Hematopoietic multipotent progenitor cell treated with erythropoietin and hydrocortisone succinate and interleukin-3 and kit ligand, for 6 days (in vitro differentiated cells): ENCODE measurements at places on chromosomes 13 and 19.

DNA sequence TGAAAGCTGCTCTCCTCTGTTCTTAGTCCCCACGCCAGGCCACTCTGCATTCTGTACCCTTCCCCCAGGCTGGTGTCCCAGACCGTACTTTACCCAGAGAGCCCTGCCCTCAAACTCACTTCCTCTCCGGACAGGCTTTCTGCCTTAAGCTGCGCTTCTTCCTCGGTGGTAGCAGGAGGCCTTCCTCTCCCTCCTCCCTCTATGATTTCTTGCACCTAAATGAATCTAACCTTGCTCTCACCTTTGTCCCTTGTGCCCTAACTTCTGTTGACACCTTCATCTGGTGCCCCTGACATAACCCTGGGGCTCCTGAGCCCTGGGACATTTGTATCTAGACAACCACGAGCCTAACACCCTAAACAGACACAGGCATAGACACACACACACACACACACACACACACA is 29.6 kb upstream of the CEACAM21 start:
- peak; percentile 59 for DNase-seq

DNA sequence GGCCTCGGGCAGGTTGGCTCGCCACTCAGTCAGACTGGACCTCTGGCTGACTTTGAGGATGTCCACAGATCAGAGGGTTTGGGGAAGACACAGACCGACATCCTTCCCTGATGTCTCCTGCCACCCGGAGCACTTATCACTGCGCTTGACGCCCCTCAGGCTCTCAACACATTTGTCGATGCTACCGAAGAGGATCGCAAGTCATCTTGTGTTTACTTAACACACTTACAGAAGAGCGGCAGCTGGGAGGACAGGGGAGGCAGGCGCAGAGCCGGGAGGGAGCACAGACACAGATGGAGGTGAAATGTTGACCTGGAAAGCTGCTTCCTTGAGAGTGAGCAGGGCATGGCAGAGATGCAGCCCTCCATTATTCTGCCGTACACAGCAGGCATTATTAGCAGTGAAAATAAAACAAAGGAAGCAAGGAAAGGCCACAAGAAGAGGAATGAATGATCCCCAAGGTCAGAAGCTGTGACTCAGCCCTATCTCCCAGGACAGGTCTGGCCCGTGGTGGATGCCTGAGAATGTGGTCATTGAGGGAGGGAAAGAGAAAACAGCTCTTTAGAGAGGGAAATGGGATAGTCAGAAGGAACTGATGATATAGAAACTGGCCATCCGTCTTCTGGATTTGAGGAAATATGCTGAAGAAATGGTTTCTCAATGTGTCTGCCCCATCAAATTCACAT is 549.5 kb upstream of the ARGLU1 start:
- no peak for DNase-seq

GRCh38 chr19:40921005-40921897 is 39.2 kb upstream of the CYP2A7 start:
- no peak for DNase-seq

DNA sequence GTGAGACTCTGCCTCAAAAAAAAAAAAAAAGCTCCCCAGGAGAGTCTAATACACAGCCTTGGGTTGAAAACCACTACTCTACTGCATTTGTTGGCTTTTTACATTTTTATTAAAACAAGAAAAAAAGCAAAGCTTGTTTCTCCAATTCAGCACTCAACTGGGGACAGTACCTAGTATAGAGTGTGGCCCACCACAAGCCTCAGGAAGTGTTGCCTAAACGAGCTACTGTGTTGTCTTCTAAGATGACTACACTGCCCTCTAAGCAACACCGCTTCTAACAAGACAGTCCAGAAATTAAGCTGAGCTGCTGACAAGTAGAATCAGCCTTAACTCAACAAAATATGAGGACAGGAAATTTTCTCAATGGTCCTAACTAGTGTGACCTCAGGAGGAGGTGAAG is 522.2 kb downstream of the FGF9 start:
- no peak for DNase-seq

DNA sequence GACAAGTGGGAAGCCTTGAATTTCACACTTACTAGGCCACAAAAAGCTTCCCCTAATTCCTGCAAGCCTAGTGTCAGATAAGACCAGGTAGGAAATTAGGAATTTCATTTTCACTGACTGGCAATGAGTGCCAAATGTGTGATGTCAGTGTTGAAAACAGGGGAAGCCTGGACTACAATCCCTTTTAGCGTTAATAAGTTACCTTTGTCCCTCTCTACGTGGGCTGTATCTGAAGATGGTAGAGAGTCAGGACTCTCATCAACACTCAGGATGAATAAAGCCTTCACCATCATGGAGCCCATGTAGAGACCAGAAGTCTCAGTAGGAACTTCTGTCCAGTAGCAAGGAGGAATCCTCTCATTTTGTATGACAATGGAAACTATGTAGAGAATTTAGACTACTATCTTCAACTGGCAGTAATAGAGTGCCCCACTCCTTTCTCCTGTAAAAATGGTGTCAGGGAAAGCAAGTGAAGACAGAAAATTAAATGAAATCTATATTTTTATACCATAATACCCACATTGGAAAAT is 324.1 kb upstream of the KLHL1 start:
- no peak for DNase-seq

DNA sequence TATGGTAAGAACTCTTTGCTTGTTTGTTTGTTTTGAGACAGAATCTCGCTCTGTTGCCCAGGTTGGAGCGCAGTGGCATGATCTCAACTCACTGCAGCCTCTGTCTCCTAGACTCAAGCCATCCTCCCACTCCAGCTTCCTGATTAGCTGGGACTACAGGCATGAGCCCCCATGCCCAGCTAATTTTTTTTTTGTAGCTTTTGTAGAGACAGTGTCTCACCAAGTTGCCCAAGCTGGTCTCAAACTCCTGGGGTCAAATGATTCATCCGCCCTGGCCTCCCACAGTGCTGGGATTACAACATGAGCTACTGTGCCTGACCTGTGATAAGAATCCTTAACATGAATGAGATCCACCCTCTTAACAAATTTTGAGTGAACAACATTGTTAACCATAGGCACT is 183.9 kb upstream of the TSHZ3 start:
- no peak for DNase-seq
